ENCODE measurements at places on chromosomes 3 and 15. TPM values are rescaled to one million over a fixed set of nuclear protein-coding genes. Genes with fewer than 3 reads are reported as not detected.
A peak's percentile ranks its signal among the peaks of the same experiment; 100 is the strongest.

GRCh38 chr3:49998326-49998725 lies 58.4 kb downstream of the RBM6 start:
- DNase-seq, result no peak

GRCh38 chr3:79521221-79521848 lies 246.5 kb downstream of the ROBO1 start:
- no peak for DNase-seq

CHRNA5 gene
- total RNA-seq, result 7.3 TPM

GRCh38 chr3:177527182-177527581 lies 329.9 kb upstream of the TBL1XR1 start:
- DNase-seq, result no peak

GRCh38 chr15:23436421-23436820 lies 10.6 kb downstream of the GOLGA6L2 start:
- no peak for DNase-seq

RNF111 gene
- 23.1 TPM for total RNA-seq

MKRN3 gene
- 1.0 TPM for total RNA-seq

DNA sequence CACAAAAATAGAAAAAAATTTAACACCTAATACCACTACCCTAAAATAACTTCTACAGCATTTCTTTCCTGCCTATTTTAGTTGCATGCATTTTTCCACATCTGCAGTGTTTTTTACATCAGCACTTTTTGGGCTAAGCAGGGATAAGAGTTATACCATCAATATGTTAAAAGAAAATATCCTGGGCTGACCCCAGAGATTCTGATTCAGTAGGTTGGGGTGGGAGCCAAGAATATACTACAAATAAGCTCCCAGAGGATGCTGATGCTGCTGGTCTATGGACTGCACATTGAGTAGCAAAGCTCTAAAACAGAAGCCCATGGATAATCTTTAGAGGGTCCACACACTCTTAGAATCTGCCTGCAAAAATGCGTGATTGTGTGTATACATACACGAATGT lies 14.8 kb downstream of the FYCO1 start:
- DNase-seq, result no peak

PFKFB4 gene
- 33.7 TPM for total RNA-seq

- DNase-seq, result no peak
Measured at GRCh38 chr15:89123181-89123525, 34.9 kb downstream of the ABHD2 start.

- DNase-seq, result no peak
Measured at GRCh38 chr3:150931745-150932144, 26.5 kb upstream of the MINDY4B start.

ZBBX gene
- total RNA-seq, result not detected

FOXB1 gene
- 0.29 TPM for total RNA-seq

DNA sequence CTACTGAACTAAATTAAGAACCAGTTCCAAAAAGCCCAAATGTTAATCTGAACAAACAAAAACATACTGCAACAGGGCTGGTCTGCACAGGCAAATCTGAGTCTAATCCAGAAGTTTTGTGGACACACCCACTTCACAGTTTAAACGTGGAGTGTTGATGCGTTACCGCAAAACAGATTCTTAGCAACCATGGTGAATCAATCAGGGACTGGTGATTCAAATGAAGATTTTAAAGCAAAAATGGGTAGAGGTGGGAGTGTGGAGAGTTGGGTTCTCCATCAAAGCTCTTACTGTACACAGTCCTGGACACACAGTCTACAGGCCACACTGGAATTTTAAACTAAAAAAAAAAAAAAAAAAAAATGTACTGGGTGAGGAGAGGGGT lies 5.2 kb downstream of the ANXA2 start:
- peak; percentile 20 for DNase-seq

CD96 gene
- total RNA-seq, result 74.8 TPM

DNA sequence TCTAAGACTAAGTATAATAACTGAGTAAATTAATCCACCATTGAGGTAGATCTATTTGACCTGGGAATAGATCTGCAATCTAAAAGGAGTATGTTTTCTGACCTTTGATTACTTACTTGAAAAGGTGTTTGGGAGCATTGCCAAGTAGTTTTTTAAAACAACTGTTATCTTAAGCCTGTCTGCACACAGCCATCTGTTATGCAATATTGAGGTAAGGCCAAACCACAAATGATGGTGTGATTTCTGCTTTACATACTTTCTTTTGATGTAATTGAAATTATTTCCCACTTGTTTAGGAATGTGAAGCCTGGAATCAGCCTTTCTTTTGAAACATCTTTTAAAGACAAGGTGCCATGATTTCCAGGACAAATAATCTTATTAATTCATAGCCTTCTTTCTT lies 274.0 kb downstream of the BBX start:
- no peak for DNase-seq

GRCh38 chr3:188900421-188900951 lies 271.3 kb upstream of the TPRG1 start:
- DNase-seq, result no peak

- DNase-seq, result no peak
Measured at GRCh38 chr3:169390271-169390670, 273.2 kb downstream of the MECOM start.

DNA sequence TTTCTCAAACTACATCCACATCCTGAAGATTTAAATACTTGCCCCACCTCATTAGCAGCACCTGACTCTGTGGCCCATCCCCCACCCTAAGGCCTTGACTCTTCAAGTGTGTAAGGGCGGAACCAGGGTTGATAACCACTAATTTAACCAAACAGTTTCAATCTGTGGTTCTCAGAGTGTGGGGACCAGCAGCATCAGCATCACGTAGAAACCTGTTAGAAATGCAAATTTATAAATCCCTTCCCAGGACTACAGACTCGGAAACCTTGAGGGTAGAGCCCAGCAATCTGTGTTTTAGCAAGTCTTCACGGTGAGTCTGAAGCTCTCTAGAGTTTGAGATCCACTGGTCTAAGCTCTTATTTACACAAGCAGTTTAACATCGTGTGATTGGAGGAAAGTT lies 12.4 kb downstream of the GNB4 start:
- no peak for DNase-seq

DNA sequence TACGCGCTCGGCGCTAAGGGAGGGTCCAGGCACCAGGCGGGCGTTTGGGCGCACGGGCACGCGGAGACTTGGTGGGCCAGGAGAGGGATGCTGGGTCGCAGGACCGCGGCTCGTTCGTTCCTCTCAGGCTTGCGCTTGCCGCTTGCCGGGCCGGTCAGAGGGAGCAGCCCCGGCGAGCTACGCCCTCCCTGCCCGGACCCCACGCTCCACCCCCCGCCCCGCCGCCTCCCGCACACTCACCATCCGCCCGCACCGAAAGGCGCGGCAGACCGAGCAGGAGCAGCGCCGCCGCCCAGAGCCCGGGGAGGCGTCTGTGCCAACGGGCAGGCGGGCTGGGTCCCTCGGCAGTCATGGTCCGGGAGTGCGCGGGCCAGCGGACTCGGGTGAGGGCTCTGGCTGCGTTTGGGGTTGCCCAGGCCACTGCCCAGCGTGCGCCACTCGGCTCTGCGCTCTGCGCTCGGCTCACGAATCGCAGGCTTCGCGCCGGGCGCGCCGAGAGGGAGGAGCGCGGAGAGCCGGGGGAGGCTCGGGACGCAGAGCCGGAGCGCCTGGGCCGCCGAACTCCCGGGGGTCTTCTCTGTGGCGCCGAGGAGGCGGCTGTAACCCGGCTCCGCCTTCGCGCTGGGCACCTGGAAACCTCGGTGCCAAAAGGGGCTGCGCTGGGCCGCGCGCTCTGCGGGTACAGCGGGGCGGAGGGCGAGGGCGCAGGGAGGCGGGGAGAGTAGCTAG lies at the start of gene SUSD5:
SUSD5 (minus strand) TSS at position 365 of the 729 bp plus-strand sequence; CDS start at position 352, 13 bp downstream.
- DNase-seq, result peak; percentile 9

Measured in activated naive CD8-positive, alpha-beta T cell treated with anti-CD3 and anti-CD28 coated beads for 36 hours (primary cell).